ENCODE measurements at places on chromosomes 7 and 10.

GRCh38 chr7:107035446-107035845 lies 9.1 kb upstream of the PRKAR2B start:
- no peak for DNase-seq

DNA sequence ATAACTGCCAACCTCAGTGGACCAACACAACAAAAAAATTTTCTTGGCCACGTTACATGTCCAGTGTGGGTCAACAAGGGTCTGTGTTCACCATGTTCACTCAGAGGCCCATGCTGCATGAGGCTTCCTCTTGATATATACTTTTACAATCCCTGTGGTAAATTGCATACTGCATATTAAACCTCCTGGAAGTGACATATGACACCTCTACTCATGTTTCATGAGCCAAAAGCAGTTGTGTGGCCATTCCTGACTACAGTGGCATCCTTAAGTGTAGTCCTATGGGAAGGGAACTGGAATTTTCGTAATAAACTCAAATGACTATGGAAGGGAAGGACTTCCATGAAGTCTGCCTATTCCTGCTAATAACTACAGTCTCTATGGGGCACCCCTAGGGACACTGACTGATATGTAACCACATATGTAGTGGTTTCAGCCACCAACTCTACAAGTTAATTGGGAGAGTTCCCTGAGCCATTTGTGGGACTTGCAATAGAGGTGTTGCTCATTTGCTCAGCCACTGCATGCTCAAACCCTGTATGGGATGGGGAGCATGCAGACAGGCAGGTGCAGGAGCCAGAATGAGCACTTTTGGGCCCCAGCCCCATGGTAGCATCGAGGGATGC lies 9.7 kb downstream of the DYNC1I1 start:
- DNase-seq = no peak

DNA sequence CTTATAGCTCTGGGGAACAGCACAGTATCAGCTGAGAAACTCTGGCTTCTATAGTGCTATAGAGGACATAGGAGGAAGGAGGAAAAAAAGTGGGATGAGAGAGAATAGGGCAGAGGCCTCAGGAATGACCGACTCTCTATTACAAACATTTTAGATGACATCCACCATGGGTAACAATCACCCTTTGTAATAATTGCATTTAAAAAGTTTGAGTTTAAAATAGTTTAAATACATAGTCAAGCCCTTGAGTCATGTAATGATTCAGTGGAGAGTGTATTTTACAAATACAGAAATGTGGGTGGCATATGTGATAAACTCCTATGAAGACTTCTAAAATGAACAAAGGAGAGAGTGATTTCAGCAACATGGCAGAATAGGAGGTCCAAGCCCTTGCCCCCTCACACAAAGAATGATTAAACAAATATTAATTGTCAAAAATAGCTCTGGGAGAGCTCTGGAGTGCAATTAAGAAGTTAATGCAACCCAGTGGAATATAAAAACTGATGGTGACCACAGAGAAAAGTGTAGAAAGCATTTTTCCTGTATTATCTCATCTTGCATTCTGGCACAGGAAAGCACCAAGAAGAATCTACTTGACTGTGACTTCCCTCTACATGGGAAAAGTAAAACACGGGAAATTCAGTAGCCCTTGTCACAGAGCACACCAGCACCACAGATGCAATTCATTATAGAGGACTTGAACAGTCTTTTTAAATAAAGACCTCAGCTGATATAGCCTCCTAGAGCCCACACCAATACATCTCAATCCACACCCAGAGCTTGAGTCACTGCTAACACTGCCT lies 569.0 kb upstream of the SORCS1 start:
- no peak for DNase-seq

DNA sequence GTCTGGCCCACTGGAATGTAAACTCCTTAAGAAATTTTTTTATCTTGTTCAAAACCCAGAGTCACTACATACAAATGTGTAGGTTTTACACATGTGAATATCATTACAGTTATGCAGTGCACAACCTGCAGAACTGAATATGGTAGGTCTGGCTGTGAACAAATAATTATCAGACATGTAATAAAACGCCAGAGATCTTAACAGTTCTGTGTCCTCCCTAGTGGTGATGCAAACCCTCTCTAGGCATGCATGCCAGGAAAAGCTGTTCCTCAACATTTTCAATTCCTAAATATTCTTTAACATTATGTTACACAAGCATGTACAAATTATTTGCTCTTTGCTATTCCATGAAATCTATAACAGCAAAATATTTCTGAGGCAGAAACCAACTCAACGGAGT lies 124.6 kb downstream of the IMMP2L start:
- no peak for DNase-seq

DNA sequence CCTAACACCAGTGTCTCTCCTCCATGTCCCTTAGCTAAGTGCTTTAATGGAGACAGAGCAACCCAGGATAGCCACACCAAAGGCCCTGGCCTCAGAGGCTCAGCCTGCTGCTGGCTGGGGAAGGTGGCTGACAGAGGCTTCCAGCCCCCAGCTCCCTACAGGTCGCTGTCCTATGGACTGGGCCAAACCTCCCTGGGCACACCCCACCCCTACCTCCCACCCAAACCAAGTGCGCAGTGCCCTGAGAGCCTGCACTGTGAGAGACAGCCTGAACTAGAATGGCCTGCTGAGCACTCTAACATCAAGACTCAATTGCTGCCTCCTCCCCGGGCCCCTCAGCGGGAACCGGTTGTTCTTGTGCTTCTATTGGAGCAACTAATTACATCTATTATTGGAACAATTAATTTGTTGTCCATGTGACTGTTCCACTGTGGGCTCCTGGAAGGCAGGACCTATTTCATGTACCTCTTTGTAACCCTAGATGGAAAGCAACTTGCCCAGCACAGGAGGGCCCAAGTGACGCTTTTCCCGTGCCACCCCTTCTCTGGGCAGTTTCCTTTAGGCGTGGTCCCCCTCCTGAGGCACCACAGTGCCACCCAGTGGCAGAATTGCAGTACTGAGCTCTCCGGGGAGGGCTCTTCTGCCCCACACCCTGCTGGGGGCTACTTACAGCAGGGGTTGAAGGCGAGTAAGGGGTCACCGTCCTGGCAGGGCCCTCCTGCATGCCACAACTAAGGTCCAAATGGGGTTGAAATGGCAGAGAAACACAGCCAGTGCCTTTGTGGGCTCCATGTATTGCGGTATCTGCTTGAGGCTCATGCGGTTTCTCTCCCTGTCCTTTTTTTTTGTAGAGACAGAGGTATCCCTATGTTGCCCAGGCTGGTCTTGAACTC lies 63.7 kb upstream of the WAPL start:
- DNase-seq = peak; percentile 34

DNA sequence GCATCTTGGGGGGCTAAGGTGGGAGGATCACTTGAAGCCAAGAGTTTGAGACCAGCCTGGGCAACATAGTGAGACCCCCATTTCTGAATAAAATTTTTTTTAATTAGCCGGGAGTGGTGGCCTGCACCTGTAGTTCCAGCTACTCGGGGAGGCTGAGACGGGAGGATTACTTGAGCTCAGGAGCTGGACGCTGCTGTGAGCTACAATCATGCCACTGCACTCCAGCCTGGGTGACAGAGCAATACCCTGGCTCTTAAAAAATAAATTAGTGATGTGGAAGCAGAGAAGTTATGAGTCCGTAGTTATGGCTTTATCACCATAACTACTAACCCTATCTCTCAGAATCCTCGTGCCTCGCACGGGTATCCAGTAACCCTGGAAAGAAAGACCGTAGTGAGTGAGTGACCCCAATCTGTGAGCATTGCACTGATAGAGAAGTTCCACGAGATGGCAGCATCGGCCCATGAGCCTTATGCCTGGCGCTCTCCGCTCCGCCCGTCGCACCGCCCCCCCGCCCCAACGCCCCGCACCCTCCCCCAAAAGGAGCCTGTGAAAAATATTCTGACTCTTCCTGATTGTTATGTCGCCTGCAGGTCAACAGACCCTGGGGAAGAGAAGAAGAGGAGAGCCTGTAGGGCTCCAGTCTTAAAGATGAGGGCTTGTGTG lies 4.9 kb upstream of the SLC29A3 start:
- DNase-seq = no peak

DNA sequence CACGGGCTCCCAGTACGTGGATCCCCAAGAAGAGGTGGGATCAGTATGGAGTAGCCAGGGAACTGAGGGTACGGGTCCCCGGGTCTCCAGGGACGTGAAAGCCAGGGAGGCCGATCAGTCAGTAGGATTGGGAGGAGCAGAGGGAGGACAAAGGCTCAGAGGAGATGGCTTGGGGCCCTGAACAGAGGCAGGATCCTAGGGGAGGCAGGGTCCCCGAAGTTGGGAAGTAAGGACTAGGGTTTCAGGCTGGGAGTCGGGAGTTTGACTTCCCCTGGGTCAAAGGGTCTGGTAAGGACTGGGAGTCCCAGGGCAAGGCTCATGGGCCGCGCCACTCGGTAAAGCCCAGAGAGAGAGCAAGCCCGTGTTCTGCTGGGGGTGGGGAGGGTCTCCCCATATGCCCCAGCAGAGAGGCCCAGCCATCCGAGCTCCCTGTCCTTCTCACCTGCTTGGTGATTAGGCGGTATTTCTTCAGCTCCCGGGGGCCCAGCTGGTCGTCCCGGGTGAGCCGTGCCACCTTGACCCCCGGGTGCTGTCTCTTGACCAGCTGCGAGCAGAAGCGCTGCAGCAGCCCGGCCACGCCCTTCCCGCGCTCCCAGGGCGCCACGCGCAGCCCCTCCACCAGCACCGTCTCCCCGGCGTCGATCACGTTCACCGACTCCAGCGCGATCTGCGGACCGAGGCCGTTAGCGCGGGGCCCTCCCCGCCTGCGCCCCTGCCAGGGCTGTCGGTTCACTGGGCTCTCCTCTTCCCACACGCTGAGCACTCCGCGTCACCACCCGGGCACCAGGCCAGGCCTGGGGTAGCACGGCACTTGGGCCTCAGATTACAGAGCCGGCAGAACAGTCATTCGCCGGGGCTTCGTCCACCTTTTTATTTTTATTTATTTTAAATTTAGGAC lies 7.0 kb downstream of the NAT16 start:
- DNase-seq = no peak

GRCh38 chr10:6504296-6504695 lies 75.8 kb downstream of the PRKCQ start:
- DNase-seq = no peak

GRCh38 chr10:130737621-130738020 lies 573.9 kb downstream of the TCERG1L start:
- no peak for DNase-seq

- DNase-seq = no peak
These were observed 25.2 kb downstream of the LOXL4 start for GRCh38 chr10:98242823-98243222.

GRCh38 chr7:45721686-45722598 lies 147.8 kb downstream of the ADCY1 start:
- DNase-seq = no peak

DNA sequence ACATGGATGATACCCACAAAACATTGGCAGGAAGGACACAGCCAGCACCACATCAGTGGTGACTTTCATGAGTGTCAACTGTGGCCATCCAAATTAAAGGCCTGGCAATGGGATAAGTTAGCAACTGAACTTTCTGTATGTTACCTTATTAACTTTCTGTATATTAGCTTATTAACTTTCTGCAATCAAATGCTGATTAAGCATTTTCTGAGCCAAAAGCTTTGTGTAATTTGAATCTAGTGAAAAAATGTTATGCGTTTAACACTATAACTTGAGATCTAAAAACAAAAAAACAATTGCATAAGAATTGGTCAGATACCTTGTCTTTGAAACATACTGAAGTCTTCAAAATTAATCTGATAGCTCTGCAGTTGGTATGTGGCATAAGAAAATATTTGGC lies 159.3 kb downstream of the ZNF33B start:
- DNase-seq = no peak

GRCh38 chr10:70803775-70804420 lies 11.8 kb upstream of the SGPL1 start:
- no peak for DNase-seq

- DNase-seq = no peak
These were observed 30.3 kb downstream of the ERCC6 start for GRCh38 chr10:49508654-49509053.

- DNase-seq = no peak
These were observed 315.8 kb upstream of the TPK1 start for GRCh38 chr7:145151676-145152075.

DNA sequence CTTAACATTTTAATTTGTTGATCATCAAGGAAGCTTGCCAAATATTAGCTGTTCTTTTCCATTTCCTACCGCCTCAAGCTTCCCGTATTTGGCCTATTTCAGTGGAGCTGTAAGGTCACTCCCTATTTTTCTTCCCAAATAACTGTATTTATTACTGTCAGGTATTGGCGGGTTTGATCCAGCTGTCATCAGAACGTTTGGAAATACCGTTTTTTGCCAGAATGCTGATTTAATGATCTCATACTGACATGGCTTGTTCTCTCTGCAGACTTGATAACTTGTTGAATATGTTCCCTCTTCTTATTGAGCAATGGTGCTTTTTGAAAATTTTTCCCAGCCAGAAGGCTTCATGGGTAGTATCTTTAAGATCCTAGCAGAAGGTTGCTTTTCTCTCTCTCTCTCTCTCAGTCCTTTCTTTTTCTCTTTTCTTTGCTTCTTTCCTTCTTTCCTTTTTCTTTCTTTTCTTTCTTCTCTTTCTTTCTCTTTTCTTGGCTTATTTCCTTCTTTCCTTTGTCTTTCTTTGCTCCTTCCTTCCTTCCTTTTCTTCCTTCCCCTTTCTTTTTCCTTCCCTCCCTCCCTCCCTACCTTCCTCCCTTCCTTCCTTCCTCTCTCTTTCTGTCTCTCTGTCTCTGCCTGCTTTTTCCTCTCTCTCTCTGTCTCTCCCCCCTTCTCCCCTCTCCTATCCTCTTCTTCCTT lies 42.1 kb downstream of the CUX1 start:
- DNase-seq = no peak

DNA sequence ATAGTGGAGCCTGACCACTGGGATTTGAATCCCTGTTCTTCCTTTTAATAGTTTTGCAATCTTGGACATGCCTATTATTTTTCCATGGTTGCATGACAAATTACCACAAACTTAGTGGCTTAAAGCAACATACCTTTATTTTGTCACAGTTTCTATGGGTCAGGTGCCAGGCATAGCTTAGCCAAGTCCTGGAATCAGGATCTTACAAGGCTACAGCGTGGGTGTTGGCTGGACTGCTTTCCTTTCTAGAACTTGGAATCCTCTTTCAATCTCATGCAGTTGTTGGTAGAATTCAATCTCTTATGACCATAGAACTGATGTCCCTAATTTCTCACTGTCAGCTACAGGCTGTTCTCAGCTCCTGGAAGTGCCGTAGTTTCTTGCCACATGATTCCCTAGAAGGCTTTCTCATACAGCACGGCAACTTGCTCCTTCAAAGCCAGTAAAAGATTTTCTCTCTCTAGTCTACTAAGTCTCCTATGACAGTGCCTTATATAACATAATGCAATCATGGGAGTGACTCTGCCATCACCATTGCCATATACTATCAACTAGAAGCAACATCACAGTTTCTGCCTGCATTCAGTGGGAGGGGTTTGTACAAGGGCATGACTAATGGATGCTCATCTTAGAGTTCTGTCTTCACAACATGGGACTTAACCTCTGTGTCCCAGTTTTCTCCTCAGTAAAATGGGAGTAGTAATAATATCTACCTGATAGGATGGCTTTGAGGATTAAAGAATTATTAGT lies 243.4 kb upstream of the FZD1 start:
- DNase-seq = no peak

Measured in activated CD8-positive, alpha-beta memory T cell treated with anti-CD3 and anti-CD28 coated beads for 1 hour (primary cell).